ENCODE measurements at places on chromosomes 12 and 14. TPM values are rescaled to one million over a fixed set of nuclear protein-coding genes. Genes with fewer than 3 reads are reported as not detected.

KRT72 gene
- total RNA-seq = not detected

OR11H7 gene
- total RNA-seq = not detected

SMOC1 gene
- total RNA-seq = 187 TPM

ZC3H10 gene
- 4.6 TPM for total RNA-seq

CARMIL3 gene
- total RNA-seq = 0.59 TPM

- H3K36me3 ChIP-seq = no peaks in the 10 kb centered on the region
- no peak overlapping the region for H3K4me3 ChIP-seq
- no peak for DNase-seq
- H3K27me3 ChIP-seq = no peaks in the 10 kb centered on the region
Measured at GRCh38 chr12:59122784-59123183, 202.5 kb upstream of the LRIG3 start.

DNA sequence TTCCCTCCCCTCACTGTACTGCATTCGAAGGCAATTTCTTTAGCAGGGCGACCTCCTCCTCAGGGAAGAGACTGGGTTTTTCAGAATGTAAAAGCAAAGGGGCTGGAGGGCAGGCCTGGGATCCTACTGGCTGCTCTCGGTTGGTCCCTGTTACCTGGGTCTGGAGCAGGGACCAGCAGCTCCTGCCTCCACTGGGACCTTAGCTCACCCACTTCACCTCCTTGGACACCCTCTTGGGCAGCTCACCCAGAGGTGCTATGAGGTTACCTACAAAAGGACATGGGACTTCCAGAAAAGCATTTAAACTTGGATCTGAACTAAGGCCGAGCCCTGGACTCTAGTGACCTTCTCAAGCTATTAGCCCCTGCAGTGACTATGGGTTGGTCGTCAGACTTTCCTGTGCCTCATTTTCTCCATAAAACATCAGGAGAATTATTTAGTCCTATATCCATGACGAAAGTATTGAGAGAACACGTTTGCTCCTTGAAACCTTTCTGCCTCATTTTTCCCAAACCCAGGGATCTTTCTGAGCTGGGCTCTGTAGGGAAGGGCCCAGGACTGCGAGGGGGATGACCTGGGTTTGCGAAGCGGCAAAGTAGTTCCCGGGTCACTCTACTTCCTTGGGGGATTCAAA is 65.0 kb downstream of the FBXL14 start:
- DNase-seq = no peak
- H3K27ac ChIP-seq = peak overlapping the region; percentile 81
- no peaks in the 10 kb centered on the region for H3K36me3 ChIP-seq
- no peaks in the 10 kb centered on the region for H3K27me3 ChIP-seq
- H3K4me3 ChIP-seq = peak overlapping the region; percentile 60

DNA sequence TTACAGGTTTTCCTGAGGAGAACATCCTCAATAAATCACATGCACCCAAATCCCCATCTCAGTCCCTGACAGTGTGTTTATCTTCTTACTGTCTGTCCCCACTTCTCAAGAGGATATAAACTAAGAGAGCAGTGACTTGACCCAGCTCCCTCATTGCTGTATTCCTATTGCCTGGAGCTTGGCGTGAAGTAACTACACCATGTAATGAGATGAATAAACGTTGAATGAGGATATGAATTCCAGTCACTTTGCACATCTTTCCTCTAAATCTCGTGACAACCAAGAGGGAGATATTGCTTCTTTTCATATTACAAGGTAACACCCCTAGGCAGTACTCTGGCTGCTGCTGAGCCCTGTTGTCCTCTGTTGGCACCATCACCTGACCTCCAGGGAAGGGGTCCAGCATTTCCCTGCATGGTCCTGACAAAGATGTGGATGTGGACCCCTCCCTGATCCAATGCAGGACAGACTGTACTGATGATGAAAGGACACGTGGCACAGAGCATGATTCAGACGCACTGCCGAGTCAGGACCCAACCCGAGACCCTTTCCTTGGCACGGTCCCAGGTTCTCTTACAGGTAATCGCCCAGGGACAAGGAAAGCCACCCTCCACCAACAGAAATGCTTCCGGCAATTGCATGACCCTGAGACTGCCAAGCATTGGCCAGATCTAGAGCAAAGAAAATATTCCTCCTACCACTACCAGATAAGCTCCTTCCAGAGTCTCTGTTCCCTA is 47.7 kb upstream of the CPM start:
- no peak overlapping the region for H3K4me3 ChIP-seq
- no peak overlapping the region for H3K27ac ChIP-seq
- no peaks in the 10 kb centered on the region for H3K27me3 ChIP-seq
- peaks cover 3% of the 10 kb centered on the region for H3K4me1 ChIP-seq

DNA sequence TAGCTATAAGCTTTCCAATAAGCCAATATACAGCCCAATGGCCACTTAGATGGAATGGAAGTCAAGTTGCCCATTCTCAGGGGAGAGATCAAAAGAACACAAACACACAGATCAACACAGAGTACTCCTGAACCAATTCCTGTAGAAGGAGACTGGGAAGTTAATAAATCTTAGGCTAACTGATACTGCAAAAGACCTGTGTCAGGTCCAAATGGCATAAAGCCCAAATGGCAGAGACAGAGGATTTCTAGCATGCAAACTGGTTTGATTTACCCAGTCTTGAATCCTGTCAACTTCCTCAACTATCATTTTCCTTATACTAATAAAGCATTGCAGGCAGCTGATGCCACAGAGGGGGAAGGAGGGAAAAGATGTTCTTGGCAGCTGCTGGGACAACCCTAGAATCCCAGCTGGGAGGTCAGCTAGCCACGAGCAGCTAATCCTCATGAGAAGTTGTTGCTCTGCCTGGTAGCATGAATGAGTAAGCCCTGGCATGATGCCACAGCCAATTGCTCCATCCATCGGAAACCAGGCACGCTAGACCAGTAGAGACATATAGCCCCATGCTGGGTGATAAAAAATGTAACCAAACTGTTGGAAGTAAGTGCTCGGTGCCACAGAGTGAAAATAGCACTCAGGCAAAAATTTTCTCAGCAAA is 26.2 kb downstream of the ANG start:
- no peaks in the 10 kb centered on the region for H3K27me3 ChIP-seq
- no peak overlapping the region for H3K4me3 ChIP-seq
- DNase-seq = peak; percentile 82
- H3K4me1 ChIP-seq = peaks cover 2% of the 10 kb centered on the region
- peak overlapping the region; percentile 47 for H3K27ac ChIP-seq

GRCh38 chr12:47808050-47808449 is 11.7 kb downstream of the HDAC7 start:
- H3K4me1 ChIP-seq = peaks cover 31% of the 10 kb centered on the region
- no peak overlapping the region for H3K4me3 ChIP-seq
- no peak for DNase-seq

DNA sequence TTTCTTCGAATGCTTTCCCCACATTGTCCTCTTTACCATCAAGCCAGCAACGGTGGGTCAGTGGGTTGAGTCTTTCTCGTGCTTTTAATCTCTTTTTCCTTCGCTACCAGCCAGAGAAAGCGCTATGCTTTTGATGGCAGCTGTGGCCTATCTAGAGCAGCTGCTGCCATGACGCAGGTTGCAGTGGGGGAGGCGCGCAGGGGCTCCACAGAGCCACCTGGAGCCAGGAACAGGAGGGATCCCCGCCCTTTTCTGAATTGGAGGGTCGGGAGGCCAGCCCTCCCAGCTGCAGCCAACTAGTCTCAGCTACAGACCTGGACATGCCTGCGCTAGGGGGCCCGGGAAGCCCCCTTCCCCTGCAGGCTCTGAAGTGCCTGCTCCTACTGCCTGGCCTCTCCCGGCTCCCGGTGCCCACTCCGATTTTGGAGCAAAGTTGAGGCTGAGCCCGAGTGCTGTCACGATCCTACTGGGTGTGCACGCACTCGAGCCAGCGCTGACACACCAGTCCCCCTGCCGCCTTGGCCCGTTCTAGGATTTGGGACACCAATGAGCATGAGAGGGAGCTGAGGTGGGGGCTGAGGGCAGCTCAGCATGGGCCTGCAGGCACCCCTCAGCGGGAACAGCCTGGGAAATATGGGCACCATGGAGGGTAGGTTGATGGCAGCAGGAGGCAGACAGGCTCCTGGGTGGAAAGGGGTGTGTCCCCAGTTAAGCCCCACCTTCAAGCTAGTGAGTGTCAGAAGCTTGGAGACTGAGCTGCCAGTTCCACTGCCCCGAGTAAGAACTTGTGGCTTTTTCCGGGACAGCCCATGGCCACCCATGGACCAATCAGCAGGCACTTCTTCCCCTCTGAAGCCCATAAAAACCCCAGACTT is 784.2 kb downstream of the SLC6A15 start:
- H3K27me3 ChIP-seq = no peaks in the 10 kb centered on the region
- no peak overlapping the region for H3K27ac ChIP-seq
- no peak for DNase-seq
- H3K4me3 ChIP-seq = no peak overlapping the region

GRCh38 chr12:63981343-63981742 is 136.8 kb downstream of the SRGAP1 start:
- H3K4me1 ChIP-seq = no peaks in the 10 kb centered on the region
- H3K4me3 ChIP-seq = no peak overlapping the region
- no peak overlapping the region for H3K27ac ChIP-seq

DNA sequence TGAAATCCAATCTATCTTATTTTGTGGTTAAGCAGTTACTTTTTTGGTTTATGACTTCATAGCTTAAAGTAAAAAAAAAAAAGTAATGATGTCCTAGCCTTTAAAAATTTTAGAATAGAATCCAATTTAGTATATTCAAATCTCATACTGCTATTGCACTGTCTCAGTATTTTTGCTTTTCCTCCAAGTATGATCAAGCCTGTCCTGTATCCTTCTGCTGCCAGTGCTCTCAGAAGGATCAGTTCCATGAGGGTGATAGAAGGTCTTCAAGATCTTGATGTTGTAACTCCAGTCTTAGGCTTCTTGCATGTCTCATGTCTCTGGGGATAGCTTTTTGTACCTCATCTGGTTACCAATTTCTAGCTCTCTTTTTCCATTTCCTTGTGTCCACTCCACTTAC is 324.2 kb upstream of the FAR2 start:
- H3K27me3 ChIP-seq = no peaks in the 10 kb centered on the region
- H3K4me1 ChIP-seq = no peaks in the 10 kb centered on the region
- no peak overlapping the region for H3K4me3 ChIP-seq
- no peaks in the 10 kb centered on the region for H3K36me3 ChIP-seq
- no peak for DNase-seq

DNA sequence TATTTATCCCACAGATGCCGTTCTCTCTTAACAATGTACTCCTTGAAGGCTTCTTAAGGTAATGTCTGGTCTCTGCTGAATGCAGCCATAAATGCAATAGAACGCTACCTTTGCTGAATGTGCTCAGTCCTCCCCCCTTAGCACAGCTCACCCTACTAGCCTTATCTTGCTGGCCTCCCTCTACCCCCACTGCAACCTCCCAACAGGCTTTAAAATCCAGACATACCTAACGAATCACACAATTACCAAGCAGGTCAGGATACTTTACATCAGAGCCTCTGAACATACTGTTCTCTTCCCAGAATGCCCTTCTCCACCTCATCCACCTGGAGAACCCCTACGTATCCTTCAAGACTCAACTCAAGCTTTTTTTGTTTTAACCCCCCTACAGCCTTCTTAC is 51.0 kb upstream of the CRADD start:
- H3K36me3 ChIP-seq = no peaks in the 10 kb centered on the region
- H3K4me3 ChIP-seq = no peak overlapping the region
- DNase-seq = no peak
- H3K27ac ChIP-seq = no peak overlapping the region
- H3K27me3 ChIP-seq = no peaks in the 10 kb centered on the region

GRCh38 chr12:49550693-49551252 is 11.9 kb downstream of the KCNH3 start:
- no peak overlapping the region for H3K4me3 ChIP-seq
- no peaks in the 10 kb centered on the region for H3K36me3 ChIP-seq
- no peaks in the 10 kb centered on the region for H3K27me3 ChIP-seq
- no peaks in the 10 kb centered on the region for H3K4me1 ChIP-seq
- DNase-seq = no peak

DNA sequence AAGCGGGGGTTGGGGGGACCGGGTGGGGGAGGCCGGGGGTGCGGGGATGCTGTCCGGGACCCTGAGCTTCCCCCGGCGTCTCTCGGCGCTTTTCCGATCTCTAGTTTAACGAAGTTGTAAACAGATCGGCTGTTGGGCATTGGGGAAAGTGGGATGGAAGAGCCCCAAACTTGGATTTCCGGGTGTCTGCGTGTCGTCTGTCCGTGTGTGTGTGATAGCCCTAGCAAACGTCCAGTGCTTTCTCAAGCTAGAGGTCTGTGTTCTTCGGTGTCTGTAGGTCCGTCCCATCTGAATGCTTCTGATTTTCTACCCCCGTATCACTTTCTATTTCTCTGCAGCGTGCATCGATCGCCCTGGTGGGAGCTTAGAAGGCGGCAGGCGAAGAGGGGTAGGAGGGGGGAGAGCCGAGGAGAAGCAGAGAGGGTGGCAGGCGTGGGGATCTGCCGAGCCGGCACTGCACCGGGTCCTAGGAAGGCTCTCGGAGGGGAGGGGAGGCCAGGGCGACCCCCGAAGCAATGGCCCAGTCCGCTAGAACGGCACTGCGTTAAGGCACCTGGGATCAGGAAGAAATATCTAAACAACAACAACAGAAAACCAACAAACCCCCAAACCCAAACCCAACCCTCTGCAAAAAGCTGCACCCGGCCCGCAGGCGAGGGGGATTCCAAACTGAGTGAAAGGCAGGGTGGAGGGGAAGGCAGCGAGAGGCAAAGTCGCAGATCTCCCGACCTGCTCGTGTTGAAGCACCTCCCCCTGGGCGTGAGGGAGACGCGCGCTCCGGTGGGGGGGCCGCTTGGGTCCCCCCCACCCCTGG is 1.0 kb downstream of the KCNA1 start:
- DNase-seq = no peak
- H3K36me3 ChIP-seq = no peaks in the 10 kb centered on the region
- no peak overlapping the region for H3K27ac ChIP-seq
- peak overlapping the region; percentile 23 for H3K4me3 ChIP-seq

DNA sequence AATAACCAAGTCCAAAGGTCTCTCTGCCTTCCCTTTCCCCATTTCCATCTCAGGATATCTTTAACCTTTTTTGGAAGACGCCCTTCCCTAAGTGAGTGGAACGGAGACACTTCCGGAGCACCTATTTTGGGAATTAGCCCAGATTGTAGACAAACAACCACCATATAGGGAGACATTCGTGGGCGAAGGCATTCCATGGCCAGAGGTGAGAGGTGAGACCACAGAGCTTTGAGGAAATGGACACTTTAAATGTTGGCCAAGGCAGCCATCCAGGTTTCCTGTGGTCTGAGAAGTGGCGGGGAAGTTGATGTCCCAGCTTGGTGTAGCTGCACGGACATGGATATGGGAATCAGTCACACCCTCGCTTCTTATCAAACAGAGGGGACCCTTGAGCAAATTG is 69.4 kb upstream of the BDKRB2 start:
- DNase-seq = no peak
- no peaks in the 10 kb centered on the region for H3K36me3 ChIP-seq
- H3K27me3 ChIP-seq = no peaks in the 10 kb centered on the region
- H3K4me1 ChIP-seq = no peaks in the 10 kb centered on the region
- no peak overlapping the region for H3K4me3 ChIP-seq

DNA sequence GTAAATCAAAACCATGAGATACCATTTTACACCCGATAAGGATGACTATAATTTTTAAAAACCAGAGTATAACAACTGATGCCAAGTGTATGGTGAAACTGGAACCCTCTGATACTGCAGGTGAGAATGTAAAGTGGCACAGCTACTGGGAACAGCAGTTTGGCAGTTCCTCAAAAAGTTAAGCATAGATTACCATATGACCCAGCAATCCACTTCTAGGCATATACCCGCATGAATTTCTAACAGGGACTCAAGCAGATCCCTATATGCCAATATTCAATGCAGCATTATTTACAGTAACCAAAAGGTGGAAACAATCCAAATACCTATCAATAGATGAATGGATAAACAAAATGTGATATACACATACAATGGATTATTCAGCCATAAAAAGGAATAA is 57.4 kb downstream of the BAZ1A start:
- H3K36me3 ChIP-seq = no peaks in the 10 kb centered on the region
- no peak for DNase-seq
- H3K4me3 ChIP-seq = no peak overlapping the region
- no peak overlapping the region for H3K27ac ChIP-seq
- H3K27me3 ChIP-seq = no peaks in the 10 kb centered on the region

All from prostate gland (tissue), 2 donors.